Fibroblast of villous mesenchyme (primary cell): ENCODE measurements at places on chromosomes 6 and 20. TPM values are rescaled to one million over a fixed set of nuclear protein-coding genes. Genes with fewer than 3 reads are reported as not detected.

The SLC13A3 gene
- 1.6 and 4.3 TPM in 2 replicates for total RNA-seq

The LY6G6C gene
- total RNA-seq: not detected in 2 replicates

The OR5V1 gene
- total RNA-seq: not detected in 2 replicates

The ASIP gene
- not detected in 2 replicates for total RNA-seq

The EDN3 gene
- total RNA-seq: not detected in 2 replicates

The VIP gene
- total RNA-seq: not detected in 2 replicates

The UBD gene
- not detected in 2 replicates for total RNA-seq

The OR2J3 gene
- under 0.01 TPM in 1 of 2 replicates, not detected in the other for total RNA-seq

The KHDC1 gene
- 2.6 and 3.9 TPM in 2 replicates for total RNA-seq

The MARCKS gene
- total RNA-seq: 263 TPM in 2 replicates

The LY6G5B gene
- 3.2 and 3.9 TPM in 2 replicates for total RNA-seq

The TRIM10 gene
- not detected in 2 replicates for total RNA-seq

The LHFPL5 gene
- total RNA-seq: not detected in 2 replicates

The MEP1A gene
- total RNA-seq: not detected in 2 replicates

The BTN1A1 gene
- total RNA-seq: not detected in 2 replicates

The ZNF76 gene
- 14.2 and 16.8 TPM in 2 replicates for total RNA-seq

The OR2H2 gene
- not detected in 2 replicates for total RNA-seq

The KIF25 gene
- under 0.01 TPM in 1 of 2 replicates, not detected in the other for total RNA-seq

The SPTLC3 gene
- total RNA-seq: under 0.01 and 0.97 TPM in 2 replicates

The OPN5 gene
- total RNA-seq: not detected in 2 replicates

The PROKR2 gene
- total RNA-seq: not detected in 2 replicates

The TUBE1 gene
- total RNA-seq: 31.5 and 38.7 TPM in 2 replicates

The ERVFRD-1 gene
- total RNA-seq: not detected in 2 replicates

The FAXC gene
- 0.32 and 2.2 TPM in 2 replicates for total RNA-seq

The C20orf144 gene
- under 0.01 and 0.32 TPM in 2 replicates for total RNA-seq

The PNPLA1 gene
- total RNA-seq: not detected in 2 replicates

The LY6G6F gene
- not detected in 2 replicates for total RNA-seq

The EIF2S2 gene
- total RNA-seq: 115 and 125 TPM in 2 replicates

The SEL1L2 gene
- not detected in 2 replicates for total RNA-seq

The GCLC gene
- total RNA-seq: 25.8 and 36.3 TPM in 2 replicates

The TENT5A gene
- 21.6 and 22.9 TPM in 2 replicates for total RNA-seq

The IL22RA2 gene
- total RNA-seq: not detected in 2 replicates

The MAFB gene
- 0.43 and 0.64 TPM in 2 replicates for total RNA-seq

The CLDN20 gene
- total RNA-seq: not detected in 2 replicates

The FHL5 gene
- not detected in 2 replicates for total RNA-seq

The HSPA1L gene
- total RNA-seq: 0.86 and 0.97 TPM in 2 replicates

The CST4 gene
- total RNA-seq: 0.32 TPM in 1 of 2 replicates, not detected in the other

The RFX6 gene
- total RNA-seq: not detected in 2 replicates

The NINL gene
- total RNA-seq: 8.2 and 10.3 TPM in 2 replicates

The BPIFB2 gene
- total RNA-seq: not detected in 2 replicates

The ZNF334 gene
- total RNA-seq: 1.9 and 2.6 TPM in 2 replicates

The TDRD6 gene
- total RNA-seq: under 0.01 TPM in 2 replicates

The COL21A1 gene
- total RNA-seq: under 0.01 and 0.64 TPM in 2 replicates

The SIRPB1 gene
- total RNA-seq: not detected in 2 replicates

The PAK5 gene
- total RNA-seq: not detected in 2 replicates

The SAMD10 gene
- total RNA-seq: 0.64 and 1.3 TPM in 2 replicates

The MMP24 gene
- 0.32 and 0.43 TPM in 2 replicates for total RNA-seq

The ADGRF5 gene
- total RNA-seq: 0.86 and 6.1 TPM in 2 replicates

The MCHR2 gene
- not detected in 2 replicates for total RNA-seq

The RIMS4 gene
- under 0.01 TPM in 1 of 2 replicates, not detected in the other for total RNA-seq

The CYP24A1 gene
- total RNA-seq: not detected in 2 replicates
